ENCODE measurements at places on chromosomes 7 and 10. TPM values are rescaled to one million over a fixed set of nuclear protein-coding genes. Genes with fewer than 3 reads are reported as not detected.

DNA sequence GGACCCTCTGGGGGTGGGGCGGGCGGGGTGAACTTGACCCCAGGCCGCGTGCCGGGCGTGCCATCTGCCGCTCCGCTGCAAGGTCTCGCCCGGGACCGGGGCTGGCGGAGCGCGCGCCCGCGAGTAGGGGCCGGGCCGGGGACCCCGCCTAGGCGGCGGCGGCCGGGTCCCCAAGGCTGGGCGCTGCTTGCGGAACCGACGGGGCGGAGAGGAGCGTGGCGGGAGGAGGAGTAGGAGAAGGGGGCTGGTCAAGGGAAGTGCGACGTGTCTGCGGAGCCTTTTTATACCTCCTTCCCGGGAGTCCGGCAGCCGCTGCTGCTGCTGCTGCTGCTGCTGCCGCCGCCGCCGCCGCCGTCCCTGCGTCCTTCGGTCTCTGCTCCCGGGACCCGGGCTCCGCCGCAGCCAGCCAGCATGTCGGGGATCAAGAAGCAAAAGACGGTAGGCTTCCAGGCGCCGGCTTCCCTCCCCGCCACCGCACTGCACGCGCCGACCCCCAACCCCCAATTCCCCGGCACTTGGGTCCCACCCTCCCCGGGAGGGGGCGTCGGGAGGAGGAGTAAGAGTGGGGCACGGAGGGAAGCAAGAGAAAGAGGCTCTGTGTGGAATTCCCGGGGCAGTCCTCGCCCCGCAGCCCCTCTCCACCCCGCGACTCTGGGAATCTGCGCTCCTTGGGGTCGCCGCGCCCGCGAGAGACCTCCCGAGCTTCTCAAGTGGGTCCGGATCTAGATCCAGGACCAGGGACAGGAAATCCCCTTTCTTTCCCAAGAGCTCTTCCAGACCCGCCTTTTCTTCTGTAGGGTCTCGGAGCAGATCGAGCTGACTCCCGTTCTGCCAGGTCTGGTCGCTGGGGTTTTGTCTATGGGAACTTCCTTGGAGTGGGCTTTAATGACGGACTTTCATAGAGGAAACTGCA, at the start of gene PAPSS2:
Gene PAPSS2, plus strand, starts transcription at position 308 of the 913 bp plus-strand sequence. Its CDS starts 104 bp downstream, at position 412.
- DNase-seq, result peak; percentile 46

DNA sequence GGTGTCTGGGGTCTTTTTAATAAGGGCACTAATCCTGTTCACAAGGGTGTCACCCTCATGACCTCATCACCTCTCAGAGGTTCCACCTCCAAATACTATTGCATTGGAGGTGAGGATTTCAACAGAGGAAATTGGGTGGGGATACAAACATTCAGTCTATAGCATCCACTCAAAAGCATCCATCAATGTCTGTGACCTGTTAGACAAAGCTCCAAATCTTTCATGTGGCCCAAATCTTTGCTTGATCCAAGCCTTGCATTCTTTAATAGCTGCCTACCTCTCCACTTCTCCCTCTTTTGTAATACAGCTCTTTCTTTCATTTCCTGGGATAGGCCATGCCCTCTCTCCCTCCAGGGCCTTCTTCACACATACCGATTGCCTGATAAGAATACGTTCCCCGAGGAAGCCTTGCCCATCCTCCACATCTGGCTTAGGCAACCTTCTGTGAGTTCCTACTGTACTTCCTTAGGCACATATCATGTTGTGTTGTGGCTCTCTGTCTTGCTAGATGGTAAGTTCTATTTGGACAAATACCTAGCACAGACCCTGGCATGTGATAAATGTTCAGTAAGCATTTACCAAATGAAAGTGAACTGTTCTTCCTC, 66.1 kb downstream of the CREM start:
- no peak for DNase-seq

- DNase-seq, result no peak
Measured at GRCh38 chr7:66542049-66542448, 86.6 kb upstream of the KCTD7 start.

UCN3 gene
- not detected for total RNA-seq

PARG gene
- 31.0 TPM for total RNA-seq

- DNase-seq, result no peak
Measured at GRCh38 chr10:129023082-129023481, 444.0 kb upstream of the MGMT start.

MXI1 gene
- 29.1 TPM for total RNA-seq

DNA sequence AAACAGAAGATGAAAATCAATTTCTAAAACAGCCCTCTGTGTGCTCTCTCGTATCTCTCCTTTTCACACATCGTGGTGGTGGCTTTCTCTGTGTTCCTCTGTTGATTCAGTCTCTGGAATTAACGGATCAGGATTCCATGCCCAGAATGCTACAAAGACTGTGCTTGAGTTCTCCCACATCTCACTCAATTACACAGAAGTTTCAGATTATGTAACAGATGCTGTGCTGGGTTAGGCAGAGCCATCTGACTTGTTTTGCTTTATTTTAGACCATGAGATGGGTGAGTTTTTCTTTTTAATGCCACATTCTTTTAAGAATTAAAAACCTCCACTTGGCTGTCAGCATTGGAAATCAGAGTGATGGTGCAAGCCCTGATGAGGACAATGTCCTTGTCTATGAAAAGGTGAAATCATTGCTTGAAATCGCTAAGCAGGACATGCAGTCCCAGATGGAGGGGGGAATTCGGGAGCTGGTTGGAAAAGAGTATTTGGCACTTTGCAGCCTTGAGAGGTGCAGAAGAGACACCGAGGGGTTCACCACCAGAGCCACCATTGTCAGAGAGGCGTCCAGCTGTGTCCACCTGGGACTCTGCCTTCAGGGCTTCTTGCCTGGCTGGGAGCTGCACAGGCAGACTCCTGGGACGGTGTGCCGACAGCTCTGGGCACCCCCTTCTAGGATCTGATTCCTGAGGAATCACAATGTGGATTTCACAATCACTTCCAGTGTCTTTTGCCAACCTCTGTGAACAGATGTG, 80.4 kb downstream of the EGFR start:
- no peak for DNase-seq

DNA sequence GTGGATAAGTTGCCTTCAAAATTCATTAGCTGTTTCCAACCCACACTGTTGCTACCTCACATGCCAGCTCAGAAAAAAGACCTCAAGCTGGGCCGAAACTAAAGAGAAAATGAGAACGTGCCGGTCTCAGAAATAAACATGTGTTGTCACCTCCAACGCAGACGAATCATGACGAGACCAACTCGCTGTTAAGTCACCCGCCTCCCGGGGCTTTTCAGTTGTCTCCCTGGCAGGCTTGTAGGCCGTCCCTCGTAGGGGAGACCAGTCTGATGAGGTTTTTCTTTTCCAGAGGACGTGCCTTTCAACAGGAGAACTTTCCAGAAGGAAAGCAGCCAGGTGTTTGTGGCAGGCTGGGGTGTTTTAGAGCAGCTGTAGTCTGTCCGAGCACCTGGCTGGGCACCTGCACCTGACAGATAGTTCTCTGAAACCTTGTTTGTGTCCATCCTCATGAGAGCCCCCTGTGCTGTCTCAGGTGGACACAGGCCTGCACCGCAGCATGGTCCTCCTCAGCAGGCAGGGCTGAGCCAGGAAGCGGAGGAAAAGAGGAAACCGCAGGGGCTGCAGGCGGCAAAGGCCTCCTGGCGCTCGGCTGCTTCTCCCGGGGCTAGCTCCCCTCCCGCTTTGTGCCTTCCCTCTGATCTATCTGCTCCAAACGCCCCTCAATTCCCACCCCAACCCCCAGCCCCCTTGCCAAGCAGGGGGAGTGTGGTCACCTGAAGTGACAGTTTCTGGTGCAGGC, 78.8 kb downstream of the CHST15 start:
- DNase-seq, result no peak

GRCh38 chr10:43260117-43260761, 6.6 kb downstream of the RASGEF1A start:
- peak; percentile 17 for DNase-seq

PILRA gene
- total RNA-seq, result 0.85 TPM

- peak; percentile 80 for DNase-seq
Measured at GRCh38 chr10:48251525-48252353, 22.8 kb downstream of the FRMPD2 start.

GRCh38 chr7:33764752-33765451, 140.4 kb upstream of the BMPER start:
- DNase-seq, result peak; percentile 71

DNA sequence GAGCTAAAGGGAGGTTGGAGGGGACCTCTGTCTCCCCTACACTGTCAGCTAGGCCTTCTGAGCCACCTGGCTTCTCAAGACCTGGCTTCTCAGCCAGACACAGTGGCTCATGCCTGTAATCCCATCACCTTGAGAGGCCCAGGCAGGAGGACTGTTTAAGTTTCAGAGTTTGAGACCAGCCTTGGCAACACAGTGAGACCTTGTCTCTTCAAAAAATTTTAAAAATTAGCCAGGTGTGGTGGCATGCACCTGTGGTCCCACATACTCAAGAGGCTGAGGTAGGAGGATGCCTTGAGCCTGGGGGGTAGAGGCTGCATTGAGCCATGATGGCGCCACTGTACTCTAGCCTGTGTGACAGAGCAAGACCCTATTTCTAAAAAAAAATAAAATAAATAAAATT, 33.1 kb downstream of the PIP4K2A start:
- DNase-seq, result no peak

DNA sequence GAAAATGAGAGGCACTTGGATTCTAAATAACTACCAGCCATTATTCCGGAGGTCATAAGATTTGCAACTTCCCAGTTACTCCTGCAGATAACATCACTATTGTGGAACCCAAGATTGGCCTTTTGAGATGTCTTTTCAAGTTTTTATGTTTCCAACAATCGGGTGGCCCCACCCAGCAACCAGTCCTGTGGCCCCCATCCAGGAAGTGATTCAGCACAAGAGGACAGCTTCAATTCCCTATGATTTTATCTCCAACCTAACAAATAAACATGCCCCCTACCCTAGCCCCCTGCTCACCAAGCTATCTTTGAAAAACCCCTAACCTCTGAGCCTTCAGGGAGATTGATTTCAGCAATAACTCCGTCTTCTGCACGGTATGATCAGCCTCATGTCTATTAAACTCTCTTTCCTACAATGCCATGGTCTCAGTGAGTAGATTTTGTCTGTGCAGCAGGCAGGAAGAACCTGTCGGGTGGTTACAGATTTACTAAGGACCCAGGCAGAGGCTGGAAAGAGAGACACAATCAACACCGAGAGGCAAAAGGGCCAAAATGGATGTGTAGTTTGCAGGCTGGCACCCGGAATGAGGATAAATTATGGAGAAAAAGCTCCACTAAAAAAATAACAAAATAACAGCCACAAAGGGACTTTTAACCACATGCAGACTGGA, 83.9 kb upstream of the UNC5B start:
- DNase-seq, result no peak

DNA sequence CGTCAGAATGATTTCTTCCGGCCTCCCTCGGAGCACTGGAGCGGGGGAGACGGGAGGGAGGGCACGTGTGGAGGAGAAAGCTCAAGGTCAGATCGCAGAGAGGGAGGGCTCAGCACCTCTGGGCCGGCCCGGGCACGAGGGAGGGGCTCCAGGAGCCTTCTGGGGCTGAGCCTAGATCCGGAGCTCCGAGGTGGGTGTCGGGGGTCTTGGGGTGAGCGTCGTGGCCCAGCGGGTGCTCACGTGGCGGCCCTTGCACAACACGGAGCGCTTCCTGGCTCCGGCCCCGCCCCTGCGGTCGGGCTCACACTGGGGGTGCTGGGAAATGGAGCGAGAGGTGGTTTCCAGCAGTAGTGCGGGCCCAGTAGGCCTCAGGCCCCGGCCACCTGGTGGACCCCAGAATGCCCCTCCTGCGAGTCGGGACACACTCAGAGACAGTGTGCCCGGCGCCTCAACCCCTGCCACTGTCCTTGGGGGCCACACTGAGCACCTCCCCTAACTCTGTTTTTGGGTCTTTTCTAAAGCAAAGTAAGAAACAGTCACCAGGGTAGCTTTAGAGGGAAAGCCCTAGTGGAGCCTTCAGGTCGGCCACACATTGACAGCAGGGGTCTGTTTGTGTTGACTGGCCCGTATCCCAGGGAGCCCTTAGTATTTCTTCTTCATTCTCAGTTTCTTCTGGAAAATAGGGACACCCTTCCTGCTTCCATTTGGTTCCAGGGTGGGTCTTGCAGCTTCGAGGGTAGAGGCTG, 798 bp downstream of the PPIF start:
- peak; percentile 71 for DNase-seq

- no peak for DNase-seq
Measured at GRCh38 chr7:139562491-139562890, 39.0 kb downstream of the CLEC2L start.

- DNase-seq, result peak; percentile 50
Measured at GRCh38 chr10:43854007-43854406, 205.3 kb upstream of the ZNF32 start.

GRCh38 chr7:102914585-102914984, 1.8 kb downstream of the LRRC17 start:
- DNase-seq, result no peak

Data from mammary epithelial cell (primary cell).